Stomach (tissue), 19 donors: ENCODE measurements at places on chromosomes 12 and 14. TPM values are rescaled to one million over a fixed set of nuclear protein-coding genes. Genes with fewer than 3 reads are reported as not detected.

FIGNL2 gene
- polyA plus RNA-seq = 0.10 TPM

RFX4 gene
- not detected for polyA plus RNA-seq

WNT5B gene
- 4.3 TPM for polyA plus RNA-seq

YEATS4 gene
- polyA plus RNA-seq = 12.5 TPM

GLI1 gene
- polyA plus RNA-seq = 0.53 TPM

CCDC196 gene
- not detected for polyA plus RNA-seq

GARIN6 gene
- not detected for polyA plus RNA-seq

ASCL1 gene
- 0.10 TPM for polyA plus RNA-seq

ABCD2 gene
- 0.10 TPM for polyA plus RNA-seq

RERG gene
- polyA plus RNA-seq = 3.1 TPM

PHETA1 gene
- 16.8 TPM for polyA plus RNA-seq

CMKLR1 gene
- polyA plus RNA-seq = 0.73 TPM

GPR65 gene
- 0.48 TPM for polyA plus RNA-seq

KCTD10 gene
- polyA plus RNA-seq = 33.6 TPM

DEGS2 gene
- polyA plus RNA-seq = 4.3 TPM

GPD1 gene
- polyA plus RNA-seq = 1.4 TPM

DTX1 gene
- polyA plus RNA-seq = 1.0 TPM

UNC79 gene
- polyA plus RNA-seq = 0.10 TPM

DBX2 gene
- polyA plus RNA-seq = not detected

CPSF2 gene
- polyA plus RNA-seq = 8.3 TPM

MARCHF9 gene
- 16.0 TPM for polyA plus RNA-seq

GZMH gene
- 0.44 TPM for polyA plus RNA-seq

SOCS2 gene
- 25.5 TPM for polyA plus RNA-seq

HPD gene
- polyA plus RNA-seq = not detected

SPX gene
- polyA plus RNA-seq = 0.92 TPM

HOXC10 gene
- not detected for polyA plus RNA-seq

NUP37 gene
- polyA plus RNA-seq = 15.0 TPM

C3AR1 gene
- polyA plus RNA-seq = 6.3 TPM

BEGAIN gene
- 0.75 TPM for polyA plus RNA-seq

KRT2 gene
- not detected for polyA plus RNA-seq

KRT77 gene
- polyA plus RNA-seq = not detected

AICDA gene
- polyA plus RNA-seq = not detected

FOXM1 gene
- polyA plus RNA-seq = 10.5 TPM
